ENCODE measurements at places on chromosomes 5 and 9.

- DNase-seq, result no peak
These were observed 64.1 kb downstream of the SEMA6A start for GRCh38 chr5:116510517-116510916.

- peak; percentile 1 for DNase-seq
These were observed 1050.2 kb downstream of the CDH12 start for GRCh38 chr5:21802869-21803490.

GRCh38 chr9:94110821-94111252, 26.6 kb downstream of the PTPDC1 start:
- no peak for DNase-seq

GRCh38 chr5:65775476-65775875, 53.5 kb downstream of the NLN start:
- DNase-seq, result no peak

DNA sequence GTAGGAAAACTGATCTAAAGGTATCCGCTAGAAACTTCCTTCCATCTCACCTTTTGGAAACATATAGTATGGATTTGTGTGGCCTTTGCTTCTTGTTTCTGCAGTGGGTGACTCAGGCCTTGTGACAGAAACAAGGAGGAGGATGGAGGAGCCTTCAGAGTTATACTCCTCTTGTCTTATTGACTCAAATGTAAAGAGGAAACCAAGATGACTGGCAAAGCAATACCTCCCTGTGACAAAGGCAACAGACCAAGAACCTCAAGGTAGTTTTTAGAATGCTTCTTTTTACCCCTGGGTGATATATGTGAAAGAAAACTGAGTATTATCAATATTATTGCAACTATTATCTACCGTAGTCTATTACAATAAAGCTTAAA, 123.3 kb upstream of the SLIT3 start:
- DNase-seq, result no peak

DNA sequence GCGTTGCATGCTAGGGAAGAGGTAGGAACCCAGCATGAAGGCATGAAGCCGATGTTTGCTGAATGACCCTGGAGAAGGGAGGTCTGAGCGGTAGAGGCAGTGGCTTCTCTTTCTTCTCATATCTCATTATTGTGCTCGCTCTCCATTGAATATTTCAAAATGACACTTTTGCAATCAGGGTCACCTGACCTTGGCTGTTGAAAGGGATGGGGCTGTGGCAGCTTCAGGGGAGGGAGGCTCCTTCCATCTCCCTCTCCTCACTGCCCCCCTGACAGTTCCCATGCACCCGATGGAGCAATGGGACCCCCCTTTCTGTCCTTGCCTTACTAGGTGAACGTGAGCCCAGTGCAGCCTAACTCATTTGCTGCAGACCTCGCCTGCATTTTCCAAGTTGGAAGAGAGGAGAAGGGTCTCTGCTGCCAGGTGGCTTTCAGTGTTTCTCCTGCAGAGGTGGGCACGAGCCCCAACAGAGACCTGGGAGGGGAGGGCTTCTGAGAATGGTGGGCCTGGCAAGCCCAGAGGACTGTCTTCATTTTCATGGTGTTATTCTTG, 17.9 kb downstream of the STC2 start:
- DNase-seq, result no peak

GRCh38 chr5:136906545-136906944, 541.2 kb upstream of the TRPC7 start:
- DNase-seq, result no peak

GRCh38 chr9:93258419-93258817, 74.5 kb downstream of the WNK2 start:
- no peak for DNase-seq

DNA sequence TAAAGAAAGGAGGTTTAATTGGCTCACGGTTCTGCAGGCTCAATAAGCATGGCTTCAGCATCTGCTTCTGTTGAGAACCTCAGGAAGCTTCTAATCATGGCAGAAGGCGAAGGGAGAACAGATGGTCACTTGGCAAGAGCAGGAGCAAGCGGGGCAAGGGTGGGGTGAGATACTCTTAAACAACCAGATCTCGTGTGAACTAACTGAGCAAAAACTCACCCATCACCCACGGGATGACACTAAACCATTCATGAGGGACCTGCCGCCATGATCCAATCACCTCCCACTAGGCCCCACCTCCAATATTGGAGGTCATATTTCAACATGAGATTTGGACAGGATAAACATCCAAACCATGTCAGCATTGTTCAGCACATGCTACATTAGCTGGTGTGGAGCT, 89.1 kb upstream of the HAND1 start:
- no peak for DNase-seq

DNA sequence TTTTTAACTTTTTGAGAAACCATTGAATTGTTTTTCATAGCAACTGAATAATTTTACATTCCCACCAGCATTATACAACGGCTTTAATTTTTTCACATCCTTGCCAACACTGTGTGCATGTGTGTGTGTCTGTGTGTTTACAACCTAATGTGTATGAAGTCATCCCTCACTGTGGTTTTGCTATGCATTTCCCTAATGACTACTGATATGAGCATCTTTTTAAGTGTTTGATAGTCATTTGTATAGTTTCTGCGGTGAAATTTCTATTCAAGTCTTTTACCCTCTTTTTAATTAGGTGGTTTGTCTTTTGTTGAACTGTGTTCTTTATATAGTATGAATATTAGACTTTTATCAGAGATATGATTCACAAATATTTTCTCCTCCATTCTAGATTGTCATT, 263.1 kb upstream of the COX7C start:
- peak; percentile 0 for DNase-seq

- no peak for DNase-seq
These were observed 18.8 kb downstream of the ANKH start for GRCh38 chr5:14852779-14853178.

GRCh38 chr9:85871008-85871407, 69.9 kb upstream of the NAA35 start:
- DNase-seq, result no peak

- DNase-seq, result no peak
These were observed 17.2 kb upstream of the C5orf15 start for GRCh38 chr5:133985540-133986180.

DNA sequence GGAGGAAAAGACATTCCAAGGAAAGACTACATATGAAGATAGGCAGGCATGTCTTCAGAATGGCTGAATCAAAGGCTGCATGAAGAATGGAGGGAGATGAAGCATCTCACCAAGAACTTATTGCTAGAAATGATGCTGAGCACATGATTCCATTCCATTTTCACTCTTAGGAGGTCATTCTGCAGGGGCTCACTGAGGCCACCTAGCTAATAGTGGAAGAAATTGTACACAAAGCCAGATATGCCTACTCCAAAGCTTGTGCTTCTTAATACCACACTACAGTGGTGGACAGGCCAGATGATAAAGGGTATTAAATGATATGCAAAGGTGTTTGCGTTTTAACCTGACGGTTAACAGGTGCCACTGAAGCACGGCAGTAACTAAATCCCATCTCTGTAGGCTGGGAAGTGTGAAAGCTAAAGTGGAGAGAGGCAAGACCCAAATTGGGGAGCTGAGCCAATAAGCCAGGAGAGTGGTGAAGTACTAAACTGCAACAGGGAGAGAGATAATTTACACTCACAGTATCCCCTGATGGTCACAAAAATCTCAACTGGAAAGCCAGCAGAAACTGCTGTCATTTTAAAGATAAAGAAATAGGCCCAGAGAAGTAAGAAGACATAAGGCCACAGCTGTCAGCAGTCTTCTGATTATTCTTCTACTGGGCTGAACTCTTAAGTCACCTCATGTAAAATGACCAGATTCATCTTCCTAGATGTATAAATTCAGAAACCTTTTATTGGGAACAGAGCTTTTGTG, 14.6 kb downstream of the NDUFA8 start:
- DNase-seq, result no peak

DNA sequence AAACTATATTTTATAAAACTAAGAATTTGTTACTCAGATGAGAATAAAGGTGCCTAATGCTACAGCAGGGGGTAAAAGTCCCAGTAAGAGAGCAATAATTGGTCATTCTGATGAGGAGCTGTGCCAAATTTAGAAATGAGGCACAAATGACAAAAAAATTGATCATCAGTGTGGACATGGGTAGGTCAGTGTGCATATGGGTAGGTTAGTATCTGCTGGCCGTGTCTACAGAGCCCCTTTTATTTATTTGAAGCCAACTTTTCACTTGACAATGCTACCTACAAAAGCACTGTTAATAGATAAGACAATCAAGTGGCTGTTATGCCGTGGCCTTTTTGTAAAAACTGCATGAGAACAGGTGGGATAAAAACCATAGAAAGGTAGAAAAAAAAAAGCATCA, 454.6 kb downstream of the RAB3C start:
- no peak for DNase-seq

GRCh38 chr9:6864102-6864501, 106.3 kb downstream of the KDM4C start:
- DNase-seq, result no peak

DNA sequence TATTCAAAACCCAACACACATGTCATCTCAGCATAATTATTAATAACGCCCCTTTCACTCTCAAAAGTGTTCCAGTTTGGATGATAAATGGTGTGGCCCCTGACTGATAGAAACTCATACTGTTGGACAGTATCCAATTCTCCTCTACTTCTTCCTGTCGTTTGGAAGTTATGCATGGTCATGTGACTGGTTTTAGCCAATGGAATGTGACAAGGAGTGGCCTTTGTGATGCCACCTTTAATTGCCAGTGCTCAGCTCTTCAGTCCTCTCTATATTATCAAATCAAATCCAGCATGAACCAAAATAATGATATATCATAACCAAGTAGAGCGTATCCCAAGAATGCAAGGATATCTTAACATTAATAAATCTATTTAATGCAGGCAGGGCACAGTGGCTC, 117.8 kb upstream of the SPIN1 start:
- DNase-seq, result no peak

GRCh38 chr9:135879619-135880018, 27.7 kb downstream of the CAMSAP1 start:
- no peak for DNase-seq

GRCh38 chr9:93898026-93898425, 57.1 kb downstream of the BARX1 start:
- no peak for DNase-seq

- no peak for DNase-seq
These were observed 39.5 kb upstream of the GOLGA1 start for GRCh38 chr9:124980431-124980830.

GRCh38 chr9:92138157-92138959, 23.1 kb upstream of the SPTLC1 start:
- peak; percentile 75 for DNase-seq

- no peak for DNase-seq
These were observed 611.1 kb downstream of the HTR1A start for GRCh38 chr5:63351164-63351563.

GRCh38 chr5:122429545-122430318, 117.7 kb downstream of the SNCAIP start:
- DNase-seq, result no peak

DNA sequence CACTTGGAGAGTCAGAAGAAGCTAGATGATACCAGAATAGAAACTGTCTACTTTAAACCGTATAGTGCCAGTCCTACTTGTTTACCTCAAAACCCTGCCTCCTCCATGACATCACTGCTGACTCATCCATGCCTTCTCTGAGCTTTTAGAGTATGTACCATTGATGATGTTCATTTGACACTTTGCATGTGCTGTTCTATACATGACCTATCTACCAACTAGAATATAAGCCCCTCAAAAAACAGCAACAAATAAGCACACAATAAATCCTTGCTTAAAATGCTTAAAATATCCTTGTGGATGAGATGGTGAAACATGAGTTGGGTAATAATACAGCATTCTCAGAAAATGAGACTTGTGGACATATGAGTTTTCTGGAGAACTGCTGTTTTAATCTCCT, 2.6 kb downstream of the CTNNAL1 start:
- peak; percentile 77 for DNase-seq

GRCh38 chr9:90012949-90013348, 408.1 kb downstream of the GADD45G start:
- DNase-seq, result no peak

DNA sequence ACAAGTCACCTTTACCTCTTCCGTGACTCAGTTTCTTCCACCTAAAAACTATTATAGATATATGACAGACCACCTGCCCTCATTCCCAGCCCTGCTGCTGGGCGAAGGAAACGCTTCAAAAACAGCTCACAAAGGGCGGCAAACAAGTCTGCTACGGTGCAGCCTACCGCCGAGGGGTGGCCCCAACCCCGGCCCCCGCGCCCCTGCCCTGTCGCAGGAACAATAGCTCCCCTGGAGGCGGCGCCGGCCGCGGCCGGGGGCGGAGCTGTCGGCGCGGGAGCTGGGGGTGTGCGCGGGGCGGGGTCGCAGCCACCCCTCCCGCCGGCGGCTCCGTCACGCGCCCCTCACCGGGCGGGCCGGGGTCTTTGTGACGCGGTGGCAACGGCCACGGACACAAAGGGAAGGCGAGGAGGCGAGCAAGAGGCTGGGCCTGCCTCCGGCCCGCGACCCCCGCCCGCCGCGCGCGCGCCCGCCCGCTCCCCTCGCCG, at the start of gene TMEFF1:
Gene TMEFF1, plus strand, starts transcription at position 362 of the 488 bp plus-strand sequence. CDS start 396 bp downstream, outside the sequence.
- peak; percentile 23 for DNase-seq

DNA sequence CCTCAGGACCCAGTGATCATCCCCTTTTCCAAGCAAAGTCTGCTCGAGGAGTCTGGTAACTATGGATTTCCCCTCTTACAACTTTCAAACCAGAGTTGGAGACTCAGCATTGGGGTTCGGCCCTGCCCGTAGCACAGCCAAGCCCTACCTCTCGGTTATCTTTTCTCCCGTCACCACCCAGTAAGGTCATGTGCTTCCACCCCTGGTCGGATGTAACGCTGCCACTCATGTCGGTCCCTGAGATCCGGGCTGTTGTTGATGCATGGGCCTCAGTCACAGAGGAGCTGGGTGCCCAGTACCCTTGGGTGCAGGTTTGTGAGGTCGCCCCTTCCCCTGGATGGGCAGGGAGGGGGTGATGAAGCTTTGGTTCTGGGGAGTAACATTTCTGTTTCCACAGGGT, 1.2 kb downstream of the GALT start:
- DNase-seq, result no peak

DNA sequence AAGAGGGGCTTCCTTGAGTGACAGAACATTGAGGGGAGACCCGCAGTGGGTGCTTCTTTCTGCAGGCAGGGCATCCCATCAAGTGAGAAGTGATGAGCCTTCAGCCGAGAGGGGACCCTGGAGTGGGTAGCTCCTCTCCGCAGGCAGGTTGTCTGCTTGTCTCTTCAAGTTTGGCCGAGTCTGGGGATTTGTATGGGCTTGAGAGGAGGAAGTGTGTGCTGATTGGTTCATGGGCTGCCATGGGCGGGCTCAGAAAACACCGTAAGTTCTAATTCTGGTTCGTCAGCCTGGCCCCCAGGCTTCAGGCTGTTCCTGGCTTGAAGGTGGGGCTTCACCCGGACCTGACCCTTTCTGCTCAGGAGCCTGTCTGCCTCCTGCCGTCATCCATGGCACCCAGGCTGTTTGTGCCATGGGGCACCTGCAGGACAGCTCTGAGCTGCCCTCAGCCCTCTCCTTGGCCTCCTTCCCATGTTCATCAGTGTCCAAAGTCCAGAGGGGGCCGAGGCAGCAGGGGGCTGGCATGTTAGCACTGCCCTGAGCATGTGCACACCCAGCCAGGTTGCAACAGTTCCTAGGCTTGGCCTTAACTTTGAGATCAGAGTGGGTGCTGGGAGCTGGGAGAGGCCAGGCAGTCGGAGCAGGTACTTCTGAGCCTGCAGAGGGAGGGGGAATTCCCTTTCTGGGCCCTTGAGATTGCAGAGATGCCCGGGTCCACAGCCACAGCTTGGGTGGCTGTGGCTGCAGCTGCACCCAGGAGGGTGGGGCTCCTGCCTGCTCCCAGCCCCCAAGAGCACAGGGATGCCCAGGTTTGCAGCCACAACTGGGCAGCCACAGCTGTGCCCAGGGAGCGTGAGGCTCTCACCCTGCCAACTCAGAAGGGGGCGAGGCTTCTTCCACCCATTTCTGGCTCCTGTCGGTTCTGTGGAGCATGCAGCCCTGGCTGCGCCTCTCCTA, 13.5 kb upstream of the DHFR start:
- no peak for DNase-seq

All from activated CD4-positive, alpha-beta T cell treated with anti-CD3 and anti-CD28 coated beads, Interleukin-2, Interleukin-4, amounts not matched to agents 100 ng/mL and 50 ng/mL, durations not matched to agents 16 hours and 8 hours (primary cell).